ENCODE measurements at places on chromosomes 7 and 10. TPM values are rescaled to one million over a fixed set of nuclear protein-coding genes. Genes with fewer than 3 reads are reported as not detected.

GRCh38 chr7:23852135-23852534, 142.1 kb downstream of the STK31 start:
- DNase-seq, result no peak
- H3K36me3 ChIP-seq, result peaks cover 12% of the 10 kb centered on the region
- H3K27me3 ChIP-seq, result peaks cover 60% of the 10 kb centered on the region
- no peak overlapping the region for H3K27ac ChIP-seq

DNA sequence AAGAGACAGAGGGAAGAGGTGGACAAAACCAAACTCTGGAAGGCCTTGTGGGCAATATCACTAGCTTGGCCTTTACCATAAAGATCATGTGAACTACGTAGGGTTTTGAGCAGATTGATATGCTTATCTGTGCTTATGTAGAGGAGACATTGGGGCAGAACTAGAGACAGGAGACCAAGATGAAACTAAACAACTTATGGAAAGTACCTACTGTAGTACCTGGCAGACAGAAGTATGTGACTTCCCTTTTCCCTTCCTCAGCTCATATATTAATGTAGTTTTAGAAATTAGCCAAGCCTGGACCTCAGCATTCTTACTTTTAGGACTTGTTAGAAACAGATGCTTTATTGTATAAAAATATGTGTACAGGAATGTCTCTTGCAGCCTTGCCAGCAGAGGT, 14.0 kb upstream of the IL6 start:
- peaks cover 8% of the 10 kb centered on the region for H3K4me1 ChIP-seq
- no peak for DNase-seq
- H3K4me3 ChIP-seq, result no peak overlapping the region
- H3K27me3 ChIP-seq, result peaks cover 23% of the 10 kb centered on the region

- H3K4me3 ChIP-seq, result peak overlapping the region; percentile 59
- no peak overlapping the region for H3K27ac ChIP-seq
- H3K4me1 ChIP-seq, result peaks cover 10% of the 10 kb centered on the region
- peaks cover 67% of the 10 kb centered on the region for H3K27me3 ChIP-seq
- DNase-seq, result no peak
Measured at GRCh38 chr10:4826792-4827324, 851 bp downstream of the AKR1E2 start.

DNA sequence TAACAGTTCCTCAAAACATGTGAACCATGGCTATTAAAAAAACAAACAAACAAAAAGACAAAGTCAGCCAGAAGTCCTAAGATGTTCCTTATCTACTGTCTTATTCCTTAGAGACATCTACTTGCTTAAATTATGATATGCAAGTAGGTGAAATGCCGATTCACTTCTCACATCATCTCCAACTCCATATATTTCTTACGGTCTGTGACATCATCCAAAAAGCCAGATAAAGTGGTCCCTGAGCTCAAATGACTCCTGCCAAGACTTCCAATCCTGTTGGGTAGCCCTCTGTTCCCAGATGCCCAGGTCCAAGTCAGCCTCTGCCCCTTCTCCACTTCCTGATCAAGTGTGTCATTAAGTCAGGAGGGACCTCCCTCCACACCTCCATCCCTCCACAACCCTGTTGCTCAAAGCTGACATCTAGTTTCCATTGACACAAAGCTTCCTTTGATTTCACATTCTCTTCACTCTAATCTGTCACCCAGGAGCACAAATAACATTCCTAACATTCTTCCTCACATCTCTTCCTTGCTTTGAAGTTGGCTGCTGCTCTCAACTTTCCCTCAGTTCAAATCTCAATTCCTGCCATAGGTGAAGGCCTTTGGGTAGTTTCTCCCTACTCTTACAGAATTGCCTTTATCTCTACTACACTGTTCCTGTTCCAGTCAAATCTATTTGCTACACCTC, 56.1 kb upstream of the PDLIM1 start:
- no peaks in the 10 kb centered on the region for H3K4me1 ChIP-seq
- no peak overlapping the region for H3K4me3 ChIP-seq
- H3K27ac ChIP-seq, result no peak overlapping the region
- no peak for DNase-seq

GRCh38 chr7:51457079-51457478, 140.5 kb upstream of the COBL start:
- H3K4me1 ChIP-seq, result no peaks in the 10 kb centered on the region
- no peaks in the 10 kb centered on the region for H3K36me3 ChIP-seq
- H3K27me3 ChIP-seq, result no peaks in the 10 kb centered on the region
- DNase-seq, result no peak
- no peak overlapping the region for H3K4me3 ChIP-seq

- no peak overlapping the region for H3K4me3 ChIP-seq
- no peak for DNase-seq
- H3K27me3 ChIP-seq, result peaks cover 17% of the 10 kb centered on the region
Measured at GRCh38 chr7:28575241-28575643, 162.9 kb downstream of the CREB5 start.

DNA sequence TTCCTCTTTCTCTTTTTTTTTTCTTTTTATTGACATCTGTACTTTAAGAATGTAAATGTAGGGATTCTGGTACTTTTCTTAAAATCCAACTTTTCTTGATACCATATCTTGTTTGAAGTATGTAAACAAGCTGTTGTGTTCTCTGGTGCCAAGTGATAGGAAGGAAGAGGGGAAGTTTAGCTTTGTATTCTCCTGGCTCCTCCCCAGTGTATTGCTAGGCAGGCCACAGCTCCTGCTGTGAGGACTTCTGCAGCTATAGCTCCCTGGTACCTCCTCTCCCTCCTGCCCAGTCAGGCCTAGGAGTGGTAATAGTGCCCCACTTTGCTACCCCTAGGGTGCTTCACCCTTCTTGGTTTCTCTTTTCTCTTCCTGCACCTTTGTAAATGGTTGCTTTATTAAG, 45.3 kb upstream of the SP8 start:
- peaks cover 5% of the 10 kb centered on the region for H3K27me3 ChIP-seq
- no peaks in the 10 kb centered on the region for H3K4me1 ChIP-seq
- no peak for DNase-seq
- no peak overlapping the region for H3K4me3 ChIP-seq
- no peak overlapping the region for H3K27ac ChIP-seq

DNA sequence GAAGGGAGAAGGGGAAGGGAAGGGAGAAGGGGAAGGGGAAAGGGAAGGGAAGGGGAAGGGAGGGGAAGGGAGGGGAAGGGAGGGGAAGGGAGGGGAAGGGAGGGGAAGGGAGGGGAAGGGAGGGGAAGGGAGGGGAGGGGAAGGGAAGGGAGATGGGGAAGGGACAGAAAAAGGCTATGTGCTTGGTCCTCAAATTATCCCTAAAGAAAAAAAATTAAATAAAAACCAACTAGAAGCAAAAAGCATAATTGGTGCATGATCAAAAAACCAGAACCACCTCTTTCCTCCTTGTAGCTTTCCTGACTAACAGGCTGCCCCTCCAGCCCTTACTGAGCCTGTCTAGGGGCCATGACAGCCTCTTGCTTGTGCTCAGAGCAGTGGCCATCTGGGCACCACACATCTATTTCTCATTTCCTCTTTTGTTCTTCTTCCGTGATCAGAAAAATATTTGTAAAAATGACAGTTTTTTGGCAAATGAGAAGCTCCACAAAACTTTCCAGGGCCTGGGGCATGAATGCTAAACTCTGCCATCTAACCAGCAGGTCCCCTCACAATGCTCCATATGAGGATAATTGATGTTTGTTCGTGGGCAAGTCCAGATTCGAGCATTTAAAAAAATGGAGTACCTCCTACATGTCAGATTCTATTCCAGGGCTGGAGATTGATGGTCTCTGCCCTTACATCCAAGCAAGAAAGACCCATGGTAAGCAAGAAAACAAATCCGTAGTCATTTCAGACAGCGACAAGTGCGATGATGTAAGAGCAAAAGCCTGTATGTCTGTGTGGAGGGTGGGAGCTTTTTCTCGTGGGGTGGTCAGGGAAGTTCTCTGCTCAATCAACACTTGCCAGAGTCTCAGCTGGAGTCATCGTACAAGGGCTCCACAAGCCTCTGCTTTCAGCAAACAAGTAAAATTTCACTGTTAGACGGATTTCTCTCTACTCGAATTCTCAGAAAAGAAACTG, 320.9 kb downstream of the WDR11 start:
- no peak overlapping the region for H3K4me3 ChIP-seq
- no peak overlapping the region for H3K27ac ChIP-seq

- no peaks in the 10 kb centered on the region for H3K36me3 ChIP-seq
- H3K27me3 ChIP-seq, result peaks cover 51% of the 10 kb centered on the region
- H3K4me3 ChIP-seq, result no peak overlapping the region
- H3K4me1 ChIP-seq, result no peaks in the 10 kb centered on the region
Measured at GRCh38 chr7:116434820-116435341, 64.7 kb upstream of the CAV2 start.

GRCh38 chr7:80884511-80885195, 34.2 kb downstream of the SEMA3C start:
- no peak for DNase-seq
- H3K4me1 ChIP-seq, result peaks cover 3% of the 10 kb centered on the region
- no peaks in the 10 kb centered on the region for H3K27me3 ChIP-seq
- no peak overlapping the region for H3K27ac ChIP-seq

- H3K4me1 ChIP-seq, result peaks cover 9% of the 10 kb centered on the region
- H3K36me3 ChIP-seq, result no peaks in the 10 kb centered on the region
- no peak overlapping the region for H3K27ac ChIP-seq
- DNase-seq, result no peak
Measured at GRCh38 chr10:13659887-13660550, 73.3 kb downstream of the PRPF18 start.

GRCh38 chr10:78247266-78247665, 213.6 kb downstream of the RPS24 start:
- H3K4me1 ChIP-seq, result peaks cover 34% of the 10 kb centered on the region
- no peaks in the 10 kb centered on the region for H3K36me3 ChIP-seq
- DNase-seq, result no peak
- no peak overlapping the region for H3K27ac ChIP-seq
- peaks cover 13% of the 10 kb centered on the region for H3K27me3 ChIP-seq

The SLC39A12 gene
- not detected for total RNA-seq

The CTAGE4 gene
- 1.7 TPM for total RNA-seq

The CBLL1 gene
- 42.8 TPM for total RNA-seq

The FOXI2 gene
- not detected for total RNA-seq

The EIF3B gene
- 229 TPM for total RNA-seq

The PPP3CB gene
- total RNA-seq, result 51.0 TPM

The TPST1 gene
- 4.2 TPM for total RNA-seq

The HOXA5 gene
- 0.64 TPM for total RNA-seq

Measured in natural killer cell treated with Interleukin-12 subunit alpha and Interleukin-12 subunit beta and Interleukin-15 and Interleukin-18, amount 100 ng/mL, for 72 hours (primary cell).